Activated T-helper 1 cell treated with Interleukin-2 at 50 U/mL for 16 hours (primary cell): ENCODE measurements at places on chromosomes 7 and 10.

GRCh38 chr10:119416855-119417254 lies 125.7 kb downstream of the RGS10 start:
- peak; percentile 47 for DNase-seq

DNA sequence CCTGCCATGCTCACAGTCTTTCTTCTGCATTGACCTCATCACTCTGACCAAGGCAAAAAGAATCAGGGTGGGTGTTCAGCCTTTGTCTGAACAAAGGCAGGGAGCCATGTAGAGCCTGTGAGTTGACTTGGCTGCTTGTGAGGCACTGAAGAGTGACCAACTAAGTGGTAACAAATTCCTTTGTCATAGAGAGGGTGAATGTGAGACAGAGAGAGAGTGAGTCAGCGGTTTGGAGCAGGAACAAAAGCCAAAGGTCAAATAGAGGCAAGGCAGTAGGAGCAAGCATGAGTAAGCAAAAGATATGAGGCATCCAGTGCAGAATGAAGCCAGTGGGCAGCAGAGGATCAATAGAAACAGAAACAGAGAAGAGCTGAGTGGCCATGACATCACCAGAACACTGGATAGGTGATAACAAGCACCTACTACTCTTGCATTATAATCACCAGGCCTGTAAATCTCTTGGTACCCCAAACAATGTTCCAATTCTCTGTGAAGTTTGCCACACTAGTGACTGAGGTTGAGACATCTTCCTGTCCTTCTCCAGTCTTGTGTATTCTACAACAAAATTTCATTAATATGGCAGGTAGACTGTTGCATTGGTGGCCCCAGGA lies 116.2 kb upstream of the LAMB4 start:
- no peak for DNase-seq

- DNase-seq: no peak
Observed at GRCh38 chr10:74056050-74056818, 58.3 kb downstream of the VCL start.

DNA sequence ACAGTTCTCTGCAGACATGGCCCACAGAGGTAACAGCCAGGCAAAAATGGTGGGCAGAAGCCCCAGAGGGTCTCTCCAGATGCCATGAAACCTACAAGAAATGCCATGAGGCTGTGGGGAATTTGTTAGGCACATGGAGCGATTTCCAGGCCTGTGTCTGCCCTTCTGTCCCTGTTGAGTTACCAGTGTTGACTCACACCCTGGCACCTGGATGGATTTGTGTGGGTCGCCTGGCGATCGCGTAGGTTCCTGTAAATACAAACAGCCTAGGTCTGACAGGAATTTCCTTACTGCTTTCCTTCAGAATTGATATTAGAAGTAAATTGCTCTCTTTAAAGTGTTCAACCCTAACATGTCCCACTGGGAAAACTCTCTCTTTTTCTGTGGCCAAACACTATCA lies 164.9 kb upstream of the EEPD1 start:
- DNase-seq: no peak

DNA sequence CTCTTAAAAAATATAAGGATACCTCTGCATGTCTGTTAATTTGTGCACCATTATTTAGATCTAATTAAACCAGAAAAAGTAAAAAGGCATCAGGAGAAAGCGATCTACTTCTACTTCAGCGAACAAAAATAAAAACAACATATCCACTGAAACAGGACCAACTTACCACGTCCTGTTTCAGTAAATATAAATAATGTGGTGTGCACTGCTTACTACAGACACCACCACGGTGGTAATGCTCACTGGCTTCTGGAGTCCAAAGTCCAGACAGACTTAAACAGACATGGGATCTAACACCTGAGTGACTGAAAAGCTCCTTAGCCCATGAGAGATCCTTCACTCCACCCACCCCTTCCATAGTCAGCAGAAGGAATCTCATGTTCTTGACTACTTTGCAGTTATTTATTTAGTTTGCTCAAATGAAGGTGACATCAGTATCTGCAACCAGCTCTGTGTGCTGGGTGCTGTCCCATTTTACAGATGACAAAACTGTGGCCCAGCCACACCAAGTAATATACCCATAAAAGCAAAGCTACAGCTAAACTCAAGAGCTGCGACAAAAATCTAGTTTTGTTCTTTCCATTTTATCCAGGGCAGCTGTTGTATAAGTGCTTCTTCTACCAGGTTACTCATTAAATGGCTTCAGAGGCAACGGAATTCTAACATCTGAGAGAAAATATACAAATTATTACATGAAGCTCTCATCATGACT lies 62.1 kb upstream of the NCAPG2 start:
- DNase-seq: no peak

GRCh38 chr7:114519240-114519639 lies 104.6 kb downstream of the FOXP2 start:
- no peak for DNase-seq
